ENCODE measurements at places on chromosomes 1 and 21.

DNA sequence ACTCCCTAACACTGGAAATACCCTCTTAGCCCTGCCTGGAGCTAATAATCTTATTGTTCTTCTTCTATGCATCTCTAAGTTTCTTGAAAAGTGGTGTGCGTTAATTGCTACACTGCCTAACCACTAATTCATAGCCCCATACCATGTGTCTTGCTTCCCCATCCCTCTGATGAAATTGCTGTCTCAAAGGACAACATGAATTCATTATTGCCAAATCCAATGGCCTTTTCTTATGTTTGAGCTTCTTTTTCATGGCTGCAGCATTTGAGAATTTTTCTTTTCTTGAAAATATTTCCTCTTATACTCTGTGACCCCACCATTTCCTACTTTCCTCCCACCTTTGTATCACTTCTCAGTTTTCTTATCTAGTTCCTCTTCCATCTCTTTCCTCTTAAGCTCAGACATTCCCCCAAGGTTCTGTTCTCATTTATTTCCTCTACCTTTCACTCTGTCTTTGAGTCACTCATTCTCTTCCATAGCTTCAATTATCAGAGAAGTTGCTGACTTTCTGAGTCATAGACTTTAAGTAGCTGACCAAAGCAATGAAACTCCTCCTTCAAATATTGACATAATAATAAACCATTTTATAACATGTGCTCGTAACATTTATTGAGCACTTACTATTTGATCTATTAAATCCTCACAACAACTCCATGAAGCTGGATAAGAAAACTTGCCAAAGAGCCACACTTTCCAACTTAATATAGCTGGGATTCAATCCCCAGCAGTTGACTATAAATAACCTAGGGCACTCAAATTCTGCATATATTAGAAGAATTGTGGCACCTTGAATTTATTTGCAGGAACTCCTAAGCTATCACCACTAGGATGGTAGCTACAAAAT, 35.5 kb upstream of the ATP6V1G3 start:
- DNase-seq: peak; percentile 22

GRCh38 chr1:243849421-243850201, 432 bp downstream of the AKT3 start:
- no peak for DNase-seq

- DNase-seq: no peak
These were observed 9.3 kb downstream of the SPRR2G start for GRCh38 chr1:153141377-153141776.

- DNase-seq: no peak
These were observed 122.3 kb downstream of the PLXNA2 start for GRCh38 chr1:208121813-208122364.

All from fibroblast of mammary gland (primary cell).